ENCODE measurements at places on chromosomes 1 and 21.

DNA sequence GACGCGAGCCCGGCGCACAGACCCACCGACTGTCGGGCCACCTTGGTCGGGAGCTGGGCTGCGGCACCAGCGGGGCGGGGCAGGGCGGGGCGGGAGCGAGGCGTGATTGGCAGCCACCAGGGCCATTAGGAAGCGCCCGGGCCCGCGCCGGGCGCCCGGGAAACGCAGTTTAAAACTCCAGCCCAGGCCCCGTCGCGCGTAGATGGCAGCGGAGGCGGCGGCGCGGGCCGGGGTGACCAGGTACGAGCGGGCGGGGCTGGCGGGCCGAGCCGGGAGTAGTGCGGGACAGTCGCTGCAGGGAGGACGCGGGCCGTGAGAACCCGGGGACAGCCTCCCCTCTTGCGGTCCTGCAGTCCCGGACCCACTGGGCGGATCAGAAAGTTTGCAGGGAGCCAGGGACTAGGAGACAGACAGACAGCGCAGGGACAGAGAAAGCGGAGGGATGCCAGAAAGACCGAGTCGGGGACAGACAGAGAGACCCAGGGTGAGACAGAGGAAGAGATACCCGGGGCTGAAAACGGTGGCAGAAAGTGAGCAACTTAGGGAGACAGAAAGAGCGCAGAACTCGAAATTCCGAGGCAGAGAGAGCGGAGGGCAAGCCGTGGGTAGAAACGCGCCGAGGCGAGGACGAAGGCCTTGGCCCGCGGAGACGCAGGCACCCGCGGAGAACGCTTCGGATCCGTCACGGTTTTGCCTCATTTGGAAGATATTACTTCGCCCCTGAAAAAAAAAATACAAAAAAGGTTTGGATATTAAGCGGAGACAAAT, at the start of gene DMBX1:
Gene DMBX1 (plus strand): TSS at position 199 of the 768 bp plus-strand sequence. CDS start 17,175 bp downstream, outside the sequence.
- DNase-seq, result peak; percentile 50

- DNase-seq, result no peak
These were observed 1.7 kb upstream of the RORC start for GRCh38 chr1:151833172-151833900.

DNA sequence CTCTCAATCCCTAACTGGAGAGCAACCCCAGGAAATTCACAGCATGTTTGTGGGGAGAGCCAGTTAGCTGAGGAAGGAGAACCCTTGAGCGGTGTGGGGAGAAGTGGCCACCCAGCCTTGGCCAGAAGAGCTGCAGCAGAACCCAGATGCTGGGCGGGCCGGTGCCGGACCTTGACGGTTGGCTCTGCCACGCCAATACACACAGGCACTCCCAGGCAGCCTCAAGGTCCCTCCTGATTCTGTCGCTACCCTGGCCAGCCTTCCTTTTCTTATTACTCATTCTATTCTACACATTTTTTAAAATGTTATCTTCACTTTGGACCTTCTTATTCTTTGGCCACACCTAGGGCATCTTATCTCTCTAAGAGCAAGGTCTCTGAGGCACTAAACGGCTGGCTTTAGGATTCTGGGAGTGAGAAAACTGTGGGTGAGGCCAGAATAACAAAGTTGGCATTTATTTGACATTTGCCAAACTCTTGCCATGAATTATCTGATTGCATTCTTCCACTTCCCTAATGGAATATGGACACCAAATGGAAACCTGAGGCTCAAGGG, 50.4 kb upstream of the GPR37L1 start:
- peak; percentile 89 for DNase-seq

DNA sequence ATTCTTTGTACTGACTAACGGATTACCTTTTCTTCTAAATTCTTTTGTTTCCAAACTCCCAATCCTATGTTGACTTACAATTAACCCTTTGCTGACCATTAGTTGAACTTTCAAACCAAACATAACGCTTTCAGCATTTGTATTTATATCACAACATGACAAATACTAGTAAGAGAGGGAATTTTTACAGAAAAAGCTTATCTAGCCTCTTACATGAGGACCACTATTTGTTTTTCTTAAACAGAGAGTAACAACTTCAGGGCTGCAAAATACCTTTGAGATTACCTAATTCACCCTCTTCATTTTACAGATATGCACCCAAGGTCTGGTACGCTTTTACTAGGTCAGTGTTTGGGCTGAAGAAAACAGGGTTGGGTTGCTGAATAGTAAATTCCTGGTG, 45.0 kb upstream of the CXADR start:
- DNase-seq, result no peak

DNA sequence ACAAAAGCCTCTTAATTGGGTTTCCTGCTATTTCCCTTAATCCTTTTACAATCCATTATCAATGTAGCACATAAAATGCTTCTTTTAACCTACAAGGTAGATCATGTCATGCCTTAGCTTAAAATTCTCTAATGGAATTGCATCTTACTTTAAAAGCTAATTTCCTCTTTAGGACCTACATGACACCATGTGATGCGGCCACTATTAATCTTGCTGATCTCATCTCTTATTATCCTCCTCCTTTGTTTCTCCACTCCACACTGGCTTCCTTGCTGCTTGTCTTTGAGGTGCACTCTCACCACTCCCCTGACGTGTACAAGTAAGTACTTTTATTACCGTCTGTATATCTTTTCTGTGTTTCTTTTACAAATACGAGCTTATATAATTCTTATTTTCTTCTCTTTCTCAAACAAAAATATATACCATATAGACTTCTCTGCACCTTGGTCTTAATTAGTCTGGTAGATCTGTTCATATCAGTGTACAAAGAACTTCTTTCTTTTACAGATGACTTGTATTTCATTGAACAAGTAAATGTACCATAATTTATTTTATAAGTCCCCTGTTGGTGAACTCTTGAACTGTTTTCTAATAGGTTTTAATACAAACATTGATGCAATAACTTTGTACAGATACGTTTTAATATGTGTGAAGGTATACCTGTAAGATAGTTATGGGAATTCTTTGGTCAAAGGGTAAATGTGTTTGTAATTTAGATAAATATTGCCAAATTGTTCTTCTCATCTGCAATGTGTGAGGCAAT, 28.2 kb downstream of the GPR88 start:
- DNase-seq, result no peak

DNA sequence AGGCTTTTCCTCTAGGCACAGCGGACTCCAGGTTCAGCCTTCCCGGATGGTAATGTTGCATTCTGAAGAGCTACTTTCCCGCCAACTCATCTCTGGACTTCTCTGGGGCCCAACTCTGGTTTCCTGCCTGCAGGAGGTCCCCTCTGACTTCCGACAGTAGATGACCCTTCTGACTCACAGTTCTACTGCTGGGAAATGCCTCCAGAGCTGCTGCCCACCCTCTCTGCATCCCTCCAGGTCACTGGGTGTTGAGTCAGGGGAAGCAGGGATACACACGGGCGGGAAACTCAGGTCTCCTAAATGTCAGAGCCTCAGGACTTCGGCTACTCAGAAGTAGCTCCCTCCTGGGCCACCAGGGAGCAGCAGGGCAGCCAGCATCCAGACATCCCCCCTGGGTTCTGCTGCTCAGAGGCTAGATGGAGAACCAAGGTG, 2.1 kb upstream of the KIF21B start:
- DNase-seq, result no peak

GRCh38 chr1:200590001-200590400, 30.6 kb downstream of the KIF14 start:
- no peak for DNase-seq

GRCh38 chr1:17304826-17305175, 3.2 kb upstream of the PADI4 start:
- DNase-seq, result no peak

DNA sequence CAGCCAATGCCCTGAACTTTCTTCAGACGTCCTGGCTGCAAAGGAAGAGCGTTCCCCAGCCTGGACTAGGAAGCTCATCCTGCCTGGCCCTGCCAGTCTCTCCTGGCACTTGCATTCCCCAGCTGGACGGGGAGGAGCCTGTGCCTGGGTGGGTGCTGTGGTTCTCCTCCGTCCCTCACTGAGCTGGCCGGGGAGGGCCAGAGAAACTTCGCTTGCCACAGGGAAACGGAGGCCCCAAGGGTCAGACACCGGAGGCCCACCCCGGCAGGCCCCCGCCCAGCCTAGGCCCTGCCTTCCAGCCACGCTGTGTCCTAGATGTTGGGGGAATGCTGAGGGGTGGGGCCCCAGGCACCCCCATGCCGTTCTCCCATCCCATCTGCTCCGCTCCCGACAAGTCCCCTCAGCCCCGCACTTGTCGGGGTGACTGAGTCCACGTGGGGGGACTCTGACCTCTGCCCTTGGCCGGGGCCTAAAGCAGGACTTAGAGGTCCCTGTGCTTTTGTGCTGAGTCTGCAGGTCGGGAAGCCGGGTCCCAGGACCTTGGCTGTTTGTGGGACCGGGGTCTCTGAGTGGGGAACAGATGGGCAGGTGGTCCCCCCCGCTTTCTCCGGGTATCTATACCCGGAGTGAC, 4.8 kb downstream of the FTCD start:
- DNase-seq, result no peak

- no peak for DNase-seq
These were observed 3.0 kb downstream of the WDR3 start for GRCh38 chr1:117932576-117932975.

- DNase-seq, result no peak
These were observed 10.5 kb downstream of the EIF3I start for GRCh38 chr1:32232558-32233304.

GRCh38 chr1:95127380-95127779, 10.2 kb downstream of the TLCD4 start:
- no peak for DNase-seq

- DNase-seq, result no peak
These were observed 10.2 kb upstream of the KIAA1614 start for GRCh38 chr1:180902541-180902940.

- no peak for DNase-seq
These were observed 104.7 kb upstream of the KCNK2 start for GRCh38 chr1:214977700-214978374.
